ENCODE measurements at places on chromosomes 7 and 10. TPM values are rescaled to one million over a fixed set of nuclear protein-coding genes. Genes with fewer than 3 reads are reported as not detected.

Gene ZMIZ1
- 71.1 TPM for total RNA-seq

Gene AUTS2
- total RNA-seq = 10.6 TPM

Gene GDF2
- 0.17 TPM for total RNA-seq

Gene SHH
- total RNA-seq = not detected

Gene HNRNPH3
- 134 TPM for total RNA-seq

Gene GIMAP8
- 21.0 TPM for total RNA-seq

Gene NEUROG3
- not detected for total RNA-seq

Gene OPN1SW
- not detected for total RNA-seq

Gene KIF11
- total RNA-seq = 1.0 TPM

Gene CTBP2
- total RNA-seq = 37.6 TPM

Gene GJD4
- not detected for total RNA-seq

Gene HOXA6
- not detected for total RNA-seq

Gene SDK1
- 2.4 TPM for total RNA-seq

Gene TMEM176A
- total RNA-seq = 50.8 TPM

Gene CLRN3
- total RNA-seq = not detected

Gene SFRP4
- 2.2 TPM for total RNA-seq

Gene SNX10
- total RNA-seq = 2.8 TPM

Gene SPDYE9
- not detected for total RNA-seq

Gene PPP1R3C
- total RNA-seq = 162 TPM

Gene GBX1
- 1.0 TPM for total RNA-seq

Gene MSMB
- not detected for total RNA-seq

Gene TRIM73
- 1.4 TPM for total RNA-seq

Gene ASZ1
- total RNA-seq = not detected

Gene TMEM236
- 0.71 TPM for total RNA-seq

Gene ELFN1
- 13.7 TPM for total RNA-seq

Gene ZNF488
- not detected for total RNA-seq

Gene PAPOLB
- 0.39 TPM for total RNA-seq

Gene FLNC
- 279 TPM for total RNA-seq

Gene FRMD4A
- 30.3 TPM for total RNA-seq

Gene CLDN4
- total RNA-seq = 0.23 TPM

Gene ADRB1
- total RNA-seq = 39.5 TPM

Gene IKZF5
- total RNA-seq = 12.2 TPM

Gene AKR1C2
- total RNA-seq = 201 TPM

Data from right cardiac atrium (tissue), 5 donors.